ENCODE measurements at places on chromosomes 13 and 19.
A peak's percentile ranks its signal among the peaks of the same experiment; 100 is the strongest.

- DNase-seq: no peak
Measured at GRCh38 chr19:1416014-1416841, 8.8 kb downstream of the DAZAP1 start.

GRCh38 chr13:105201351-105201750, 1334.1 kb downstream of the EFNB2 start:
- DNase-seq: no peak

GRCh38 chr19:46591254-46591653, 9.9 kb upstream of the CALM3 start:
- no peak for DNase-seq

- no peak for DNase-seq
Measured at GRCh38 chr13:112885782-112886268, 83.2 kb upstream of the MCF2L start.

GRCh38 chr19:16034958-16035560, 41.2 kb upstream of the TPM4 start:
- DNase-seq: no peak

- no peak for DNase-seq
Measured at GRCh38 chr13:92806215-92806614, 420.4 kb upstream of the GPC6 start.

GRCh38 chr13:93561576-93562225, 335.1 kb downstream of the GPC6 start:
- no peak for DNase-seq

DNA sequence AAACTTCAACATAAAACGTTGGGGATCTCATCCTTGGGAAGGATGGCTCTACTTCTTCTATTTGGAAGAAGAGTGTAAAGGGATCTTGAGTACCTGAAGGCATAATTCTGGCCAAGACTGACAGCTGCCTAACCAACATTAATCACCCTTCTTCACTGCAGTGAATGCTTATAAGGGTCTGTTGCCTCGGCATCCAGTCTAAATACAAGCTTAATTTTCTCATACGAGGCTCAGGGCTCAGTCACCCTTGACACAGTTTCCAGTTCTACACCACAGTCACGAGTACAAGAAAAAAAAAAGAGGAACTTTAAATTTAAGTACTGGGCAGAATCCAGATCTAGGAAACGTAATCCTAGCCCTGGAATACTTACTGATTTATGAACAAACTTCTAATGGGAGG, 9.0 kb downstream of the FPR3 start:
- DNase-seq: no peak

DNA sequence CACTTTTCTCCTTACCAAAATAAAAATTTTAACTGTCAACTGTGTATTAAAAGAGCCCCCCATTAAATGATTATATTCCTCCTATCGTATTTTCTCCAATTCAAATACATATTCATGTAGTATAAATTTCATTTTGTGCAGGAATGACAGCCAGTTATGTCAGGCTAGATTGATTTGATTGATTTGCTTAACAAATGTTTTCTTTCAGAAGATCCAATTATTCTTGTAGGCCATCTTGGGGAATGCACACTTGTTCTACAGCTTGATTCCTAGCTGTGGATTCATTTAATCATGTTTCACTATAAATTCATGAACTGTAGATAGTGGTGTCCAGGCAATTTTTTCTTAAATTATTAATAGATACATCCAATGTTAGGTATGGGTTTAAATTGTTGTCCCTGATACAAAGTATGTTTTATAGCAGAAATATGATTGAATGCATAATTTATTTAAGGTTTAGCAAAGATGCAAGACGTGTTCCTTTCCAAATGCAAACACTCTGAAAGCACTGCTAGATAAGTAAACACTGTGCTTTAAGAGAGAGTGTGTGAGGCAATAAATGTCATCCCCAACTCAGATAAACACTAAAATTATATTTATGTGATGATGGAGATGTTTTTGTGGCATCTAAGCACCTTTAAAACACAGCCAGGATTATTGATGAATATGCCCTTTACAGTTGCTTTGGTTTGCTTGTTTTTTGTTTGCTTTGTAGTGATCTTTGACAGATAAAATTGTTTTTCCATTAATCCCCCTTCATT, 531.1 kb downstream of the DCT start:
- no peak for DNase-seq

DNA sequence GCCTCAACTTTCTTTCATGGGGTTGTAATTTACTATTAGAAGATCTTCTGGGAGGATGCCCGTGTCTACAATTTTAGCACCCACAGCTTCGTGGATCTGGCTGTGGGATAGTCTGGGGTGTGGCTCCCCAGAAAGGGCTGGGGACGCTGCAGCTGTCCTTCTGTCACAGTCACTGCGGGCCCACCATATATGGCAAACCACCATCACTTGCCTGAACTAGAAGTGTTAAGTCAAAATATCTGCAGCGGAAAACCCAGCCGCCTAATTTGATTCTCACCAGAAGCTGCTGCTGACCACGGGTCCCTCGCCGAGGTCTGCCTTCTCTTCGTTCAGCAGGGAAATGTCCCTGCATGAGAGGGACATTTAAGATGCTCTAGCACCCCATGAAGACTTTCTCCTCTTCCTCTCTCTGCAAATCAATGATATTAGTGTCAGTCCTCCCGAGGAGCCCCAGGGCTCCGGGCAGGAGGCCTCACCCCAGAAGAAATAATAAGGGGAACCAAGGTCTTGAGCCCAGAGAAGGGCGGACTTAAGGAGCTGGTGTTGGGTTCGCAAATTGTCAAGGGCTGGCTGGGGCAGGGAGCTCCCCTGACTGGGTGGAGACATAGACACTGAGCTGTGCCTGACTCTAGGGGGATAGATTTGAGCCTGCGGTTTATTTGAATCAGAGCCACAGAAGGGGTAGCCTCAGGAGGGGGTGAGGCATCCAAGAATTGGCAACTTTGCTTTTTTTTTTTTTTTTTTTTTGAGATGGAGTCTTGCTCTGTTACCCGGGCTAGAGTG, 3.0 kb upstream of the MATK start:
- DNase-seq: no peak

DNA sequence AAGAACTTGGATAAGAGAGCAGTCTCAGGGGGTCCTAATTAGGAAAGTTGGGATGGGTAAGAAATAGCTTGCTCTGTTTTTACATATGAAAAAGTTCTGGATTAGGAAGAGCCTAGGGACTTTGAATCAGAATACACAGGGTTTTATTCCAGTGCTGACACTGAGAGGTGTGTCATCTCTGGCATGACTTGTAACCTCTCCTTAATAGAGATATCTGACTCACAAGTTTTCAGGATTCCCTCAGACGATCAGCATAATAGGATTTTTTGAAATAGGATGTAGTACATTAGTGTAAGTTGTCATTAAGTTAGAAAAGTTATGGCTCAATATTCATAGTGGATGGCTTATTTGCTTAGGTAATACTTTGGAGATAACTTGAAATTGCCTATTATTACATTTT, 555.2 kb upstream of the MIR17HG start:
- DNase-seq: no peak

GRCh38 chr19:4581666-4582553, 22.4 kb upstream of the SEMA6B start:
- DNase-seq: peak; percentile 82

- no peak for DNase-seq
Measured at GRCh38 chr19:31037286-31037980, 311.8 kb downstream of the TSHZ3 start.

- DNase-seq: no peak
Measured at GRCh38 chr19:52640916-52641315, 2.8 kb upstream of the ZNF83 start.

- DNase-seq: no peak
Measured at GRCh38 chr13:41563341-41563983, 106.1 kb downstream of the RGCC start.

DNA sequence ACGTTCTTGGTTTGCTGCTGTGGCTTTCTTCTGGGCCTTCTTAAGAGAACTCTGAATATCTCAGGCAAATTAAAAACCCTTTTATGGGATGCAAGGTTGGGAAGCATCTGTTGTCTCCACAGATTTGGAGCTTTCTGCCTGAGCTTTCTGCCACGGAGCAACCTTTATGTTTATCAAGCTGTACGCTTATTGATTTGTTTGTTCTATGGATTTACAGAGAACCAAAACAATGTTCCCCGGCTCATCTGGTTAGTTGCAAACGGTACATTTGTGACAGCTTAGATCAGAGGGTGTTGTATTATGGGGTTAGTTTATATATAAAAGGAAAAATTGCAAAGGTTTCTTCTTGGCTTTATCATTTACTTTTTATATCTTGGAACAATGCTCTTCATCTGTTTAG, 479.6 kb downstream of the DIAPH3 start:
- DNase-seq: no peak

DNA sequence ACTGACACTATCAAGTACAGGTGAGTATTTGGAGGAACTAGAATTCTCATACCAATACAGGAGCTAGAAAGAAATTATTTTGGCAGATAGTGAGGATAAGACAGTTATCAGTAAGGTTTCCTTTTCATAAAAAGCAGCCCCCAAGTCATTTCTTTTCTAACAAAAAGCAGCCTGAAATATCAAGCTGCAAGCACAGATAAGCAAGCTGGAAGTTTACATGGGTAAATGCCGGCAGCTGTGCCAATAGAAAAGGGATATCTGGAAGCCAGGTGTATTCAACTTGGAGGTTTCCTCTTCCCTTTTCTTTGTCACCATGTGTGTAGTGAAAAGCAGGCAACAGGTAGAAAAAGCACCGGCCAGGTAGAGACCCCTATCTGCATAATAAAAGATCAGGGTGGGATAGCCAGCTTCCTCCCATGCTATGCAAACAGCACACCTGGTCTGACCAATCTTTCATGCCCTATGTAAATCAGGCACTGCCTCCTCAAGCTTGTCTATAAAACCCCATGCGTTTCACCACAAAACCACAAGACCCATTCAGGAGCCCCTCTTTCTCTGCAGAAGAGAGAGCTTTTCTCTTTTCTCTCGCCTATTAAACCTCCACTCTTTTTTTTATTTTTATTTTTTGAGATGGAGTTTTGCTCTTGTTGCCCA, 22.9 kb downstream of the CYP4F2 start:
- no peak for DNase-seq
